NCI-H1930 (cell line): ENCODE measurements at places on chromosomes 4 and X.

DNA sequence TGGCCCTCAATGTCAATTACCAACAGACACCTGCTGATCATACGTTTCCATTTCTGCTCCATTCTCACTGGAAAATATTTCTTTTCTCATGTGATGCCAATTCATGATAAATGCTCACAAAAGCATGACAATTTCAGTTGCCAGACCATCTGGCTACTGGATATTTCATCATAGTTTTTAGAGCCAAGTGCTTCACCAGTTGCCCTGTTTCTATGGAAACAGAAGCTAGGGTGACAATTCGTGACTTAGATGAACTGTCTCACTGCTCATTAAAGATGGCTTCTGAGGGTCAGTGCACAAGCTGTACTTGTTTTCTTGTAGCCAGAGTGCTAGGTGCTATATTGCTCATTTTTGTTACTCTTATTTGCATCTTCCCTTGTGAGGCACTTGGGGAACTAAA lies 184.9 kb downstream of the COMMD8 start:
- DNase-seq = no peak

DNA sequence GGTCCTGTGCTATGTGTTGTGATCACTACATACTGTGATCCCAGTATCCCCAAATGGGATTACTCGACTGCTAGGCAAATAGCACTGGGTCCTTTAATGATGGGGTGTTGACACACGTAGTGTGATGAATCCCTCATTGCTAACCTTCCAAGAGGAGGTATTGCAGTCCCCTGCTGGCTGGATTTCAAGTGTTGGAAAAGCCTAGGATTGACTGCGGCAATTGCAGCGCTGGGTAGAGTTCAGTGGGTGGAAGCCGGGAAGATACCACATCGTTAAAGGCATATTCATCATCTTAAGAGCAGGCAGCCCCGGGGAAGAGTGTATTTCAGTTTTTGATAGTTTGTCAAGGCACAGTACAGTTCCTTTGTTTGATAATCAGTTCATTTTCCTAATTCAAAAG lies 159.9 kb downstream of the TRIML1 start:
- DNase-seq = no peak

GRCh38 chrX:115023139-115023538 lies 5.7 kb upstream of the IL13RA2 start:
- no peak for DNase-seq

GRCh38 chrX:83022020-83022419 lies 486.1 kb upstream of the POU3F4 start:
- DNase-seq = no peak

DNA sequence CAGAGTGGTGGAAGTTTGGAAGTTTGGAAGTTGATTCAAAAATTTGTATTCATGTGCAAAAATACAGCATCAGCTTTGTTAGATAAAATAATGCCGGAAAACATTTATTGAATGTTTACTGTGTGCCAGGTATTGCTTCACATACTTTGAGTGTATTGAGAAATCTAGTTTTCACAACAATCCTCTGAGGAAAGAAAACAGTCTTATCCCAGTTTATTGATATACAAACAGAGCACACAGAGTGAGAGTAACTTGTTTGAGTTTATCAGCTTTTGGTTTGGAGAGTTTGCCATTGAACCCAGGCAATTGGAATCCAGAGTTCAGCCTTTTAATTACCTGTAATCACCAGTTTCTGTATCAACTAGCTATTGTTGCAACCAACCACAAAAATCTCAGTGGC lies 127.2 kb upstream of the RPS6KA3 start:
- DNase-seq = no peak

- DNase-seq = no peak
Observed at GRCh38 chr4:46947541-46947940, 38.5 kb upstream of the COX7B2 start.

- no peak for DNase-seq
Observed at GRCh38 chr4:183934761-183935160, 29.7 kb downstream of the STOX2 start.

- no peak for DNase-seq
Observed at GRCh38 chr4:141686146-141686775, 49.9 kb downstream of the IL15 start.

GRCh38 chrX:40147126-40147952 lies 49.6 kb upstream of the BCOR start:
- DNase-seq = no peak

DNA sequence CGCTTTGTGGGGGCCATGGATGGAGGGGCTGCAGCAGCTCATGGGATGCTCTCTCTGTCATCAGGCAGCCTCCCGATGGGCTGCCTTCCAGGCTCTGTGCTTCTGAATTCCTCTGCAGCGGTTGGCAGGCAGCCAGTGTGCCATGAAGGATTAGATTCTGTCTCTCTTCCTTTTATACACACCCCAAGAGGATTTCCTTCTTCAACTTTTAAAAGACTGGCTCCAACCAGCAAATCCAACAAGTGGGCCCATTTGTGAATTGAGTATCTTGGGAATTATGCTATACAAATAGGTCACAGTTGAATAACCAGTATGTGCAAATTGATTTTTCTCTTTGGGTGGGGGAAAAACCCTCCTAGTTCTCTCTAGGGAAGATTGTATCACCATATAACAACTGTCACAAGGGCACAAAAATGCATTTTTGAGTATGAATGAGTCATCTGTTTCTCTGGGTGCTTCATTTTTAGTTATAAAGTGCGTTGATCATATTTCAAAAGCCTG lies 96.8 kb upstream of the FAT1 start:
- DNase-seq = no peak

GRCh38 chr4:38665551-38666411 lies 1.8 kb downstream of the KLF3 start:
- DNase-seq = no peak

DNA sequence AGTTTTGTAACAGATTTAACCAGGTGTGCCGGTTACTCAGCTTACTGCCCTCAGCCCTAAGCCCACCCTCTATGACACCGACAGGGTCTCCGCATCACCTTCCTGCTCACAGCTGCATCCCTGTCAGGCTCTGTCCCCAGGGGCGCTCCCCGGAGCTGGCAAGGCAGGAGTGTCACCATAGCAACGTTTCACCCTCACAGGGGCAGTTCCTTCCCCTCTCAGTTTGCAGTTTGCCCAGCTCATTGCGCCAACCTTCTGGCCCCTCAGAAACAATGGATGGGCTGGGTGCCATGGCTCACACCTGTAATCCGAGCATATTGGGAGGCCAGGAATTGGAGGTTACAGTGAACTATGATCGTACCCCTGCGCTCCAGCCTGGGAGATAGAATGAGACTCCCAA lies 42.6 kb downstream of the RGS12 start:
- no peak for DNase-seq

DNA sequence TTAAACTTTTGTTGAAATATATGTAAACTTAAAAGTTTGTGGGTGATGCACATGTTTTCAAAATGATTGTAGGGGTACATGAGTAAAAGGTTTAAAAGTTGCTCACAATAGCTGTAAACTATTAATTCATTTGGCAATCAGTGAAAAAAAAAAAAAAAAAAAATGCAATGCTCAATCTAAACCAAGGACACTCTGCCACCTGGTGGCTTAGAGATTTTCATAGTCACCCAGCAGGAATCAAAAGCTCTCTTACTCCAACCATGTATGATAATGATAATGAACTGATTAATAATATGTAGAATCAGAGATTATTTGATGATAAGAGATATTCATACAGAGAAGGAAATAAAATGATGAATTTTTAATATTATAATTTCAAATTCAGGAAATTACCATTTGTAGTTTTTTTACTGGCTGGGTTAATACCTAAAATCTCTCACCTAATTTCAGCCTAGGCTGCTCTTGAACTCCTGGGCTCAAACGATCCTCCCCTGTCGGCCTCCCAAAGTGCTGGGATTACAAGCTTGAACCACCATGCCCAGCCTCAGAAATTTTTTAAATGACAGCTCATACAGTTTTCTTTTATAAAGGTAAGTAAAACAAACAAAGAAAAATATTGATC lies 46.9 kb upstream of the SLC25A4 start:
- peak; percentile 2 for DNase-seq

GRCh38 chr4:122224348-122224747 lies 72.2 kb downstream of the BLTP1 start:
- DNase-seq = no peak

DNA sequence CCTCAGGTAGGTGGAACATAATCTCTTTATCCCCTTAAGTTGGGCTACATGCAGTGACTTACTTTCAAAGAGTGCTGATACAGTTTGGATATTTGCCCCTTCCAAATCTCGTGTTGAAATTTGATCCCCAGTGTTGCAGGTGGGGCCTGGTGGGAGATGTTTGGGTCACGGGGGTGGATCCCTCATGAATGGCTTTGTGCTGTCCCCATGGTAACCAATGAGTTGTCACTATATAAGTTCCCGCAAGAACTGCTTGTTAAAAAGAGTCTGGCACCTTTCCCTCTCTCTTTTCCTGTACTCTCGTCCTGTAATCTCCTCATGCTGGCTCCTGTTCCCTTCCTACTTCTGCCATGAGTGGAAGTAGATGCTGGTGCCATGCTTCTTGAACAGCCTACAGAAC lies 71.3 kb downstream of the GLRA3 start:
- no peak for DNase-seq

GRCh38 chr4:39609454-39609931 lies 29.2 kb downstream of the SMIM14 start:
- no peak for DNase-seq

- DNase-seq = no peak
Observed at GRCh38 chr4:33746979-33747378, 2497.3 kb downstream of the ARAP2 start.

DNA sequence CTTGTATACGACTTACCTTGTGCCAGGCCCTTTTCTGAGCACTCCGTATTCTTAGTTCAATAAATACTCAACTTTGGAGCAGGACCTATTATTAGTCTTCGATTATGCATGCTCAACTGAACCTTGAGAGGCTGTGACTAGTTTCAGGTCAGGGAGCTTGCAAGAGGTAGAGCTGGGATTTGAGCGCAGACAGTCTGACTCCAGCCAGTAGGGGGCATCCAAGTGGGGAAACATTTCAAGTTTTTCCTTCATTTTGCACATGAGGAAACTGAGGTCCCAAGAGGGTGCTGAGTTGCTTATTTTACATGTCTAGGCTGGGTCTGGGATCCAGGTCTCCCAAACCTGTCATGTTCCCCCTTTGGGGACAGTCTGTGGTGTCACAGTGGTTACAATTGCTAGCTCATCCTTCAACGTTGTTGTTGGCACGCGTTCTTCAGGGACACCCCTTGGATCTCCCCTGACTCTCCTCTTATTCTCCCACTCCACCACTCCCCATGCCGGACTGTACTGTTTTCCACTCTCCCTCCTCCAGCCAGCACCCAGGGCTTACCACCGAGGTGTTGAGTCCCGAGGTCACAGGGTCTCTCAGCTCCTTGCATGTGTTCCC lies 6.7 kb upstream of the PRICKLE3 start:
- DNase-seq = no peak

GRCh38 chr4:39458505-39459300 lies at the start of the genes LIAS and RPL9:
LIAS (plus strand) TSS chr4:39459056; CDS start chr4:39459118, 62 bp downstream.
RPL9 (minus strand) TSS chr4:39458922; CDS start chr4:39458439, 483 bp downstream.
- DNase-seq = peak; percentile 93

DNA sequence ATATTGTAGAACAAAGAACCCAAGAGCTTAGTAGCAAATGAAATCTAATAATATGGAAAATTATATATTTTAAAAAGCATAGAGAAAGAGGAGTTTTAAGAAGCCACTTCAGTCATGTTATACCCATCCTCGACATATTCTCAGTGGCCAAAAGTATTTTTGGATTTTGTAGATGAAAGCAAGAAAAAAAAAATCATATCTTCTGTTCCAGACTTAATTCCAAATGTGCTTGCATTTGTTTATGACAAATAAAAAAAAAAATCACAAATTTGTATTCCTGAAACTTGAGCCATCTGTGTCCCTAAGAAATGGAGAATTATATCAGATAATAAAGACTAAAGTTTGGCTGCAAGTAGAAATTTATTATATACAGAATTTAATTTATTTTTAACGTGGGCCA lies 1482.4 kb upstream of the PABPC4L start:
- no peak for DNase-seq

DNA sequence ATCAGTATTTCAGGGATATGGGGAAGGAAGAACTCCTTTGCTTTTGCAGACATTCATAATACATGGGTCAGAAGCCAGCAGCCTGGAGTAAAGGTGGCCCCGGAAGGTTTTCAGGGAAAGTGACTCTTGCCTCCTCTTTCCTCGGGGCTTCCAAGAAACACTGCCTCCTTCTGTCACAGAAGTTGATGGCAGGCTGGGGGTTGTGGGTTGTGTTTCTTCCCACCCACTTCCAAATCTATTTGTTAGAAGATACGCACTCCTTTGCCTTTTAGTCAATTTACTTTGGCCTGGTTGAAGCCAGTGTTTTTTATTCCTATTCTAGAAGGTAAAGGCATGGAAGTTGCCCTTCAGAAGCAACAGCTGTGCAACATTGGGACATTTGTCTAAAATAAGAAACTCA lies 19.7 kb downstream of the KIT start:
- no peak for DNase-seq

DNA sequence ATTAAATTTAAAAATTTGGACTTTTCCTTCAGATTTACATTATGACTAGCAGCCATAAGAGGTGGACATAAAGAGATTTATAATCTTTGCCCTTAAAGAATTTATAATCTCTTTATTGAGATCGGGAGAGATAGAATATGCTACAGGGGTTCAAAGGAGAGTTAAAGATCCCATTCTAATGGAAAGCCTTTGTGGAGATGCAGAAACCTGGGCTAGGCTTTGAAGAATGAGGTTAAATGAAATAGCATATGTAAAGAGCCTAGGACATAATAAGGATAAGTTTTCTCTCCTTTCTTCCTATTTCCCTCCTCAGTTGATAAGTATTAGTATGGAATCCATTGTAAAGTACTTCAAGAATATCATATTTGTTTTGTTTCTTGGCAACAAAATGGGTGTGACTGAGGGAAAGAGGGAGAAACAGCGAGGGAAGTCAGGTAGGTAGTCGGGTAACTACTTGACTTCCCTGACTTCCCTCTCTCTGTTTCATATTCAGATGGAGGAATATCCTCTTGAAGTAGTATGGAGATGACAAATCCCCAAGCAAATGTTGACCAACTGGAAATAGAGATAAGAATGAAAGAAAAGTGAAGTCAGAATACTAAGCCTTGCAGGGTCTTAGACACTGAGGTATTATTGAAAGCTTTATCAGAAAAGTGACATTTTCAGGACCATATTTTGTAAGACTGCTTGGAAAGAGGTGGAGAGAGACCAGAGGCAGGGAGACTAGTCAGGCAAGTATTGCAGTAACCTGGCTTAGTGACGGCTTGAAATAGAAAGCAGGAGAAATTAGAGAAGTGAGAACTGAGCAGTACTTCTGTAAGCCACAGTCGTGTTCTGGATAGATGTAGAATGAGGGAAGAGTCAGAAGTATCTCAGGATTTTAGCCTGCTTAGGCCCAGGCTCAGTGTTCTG lies 82.9 kb downstream of the PDLIM5 start:
- DNase-seq = no peak
